ENCODE measurements at places on chromosomes 1 and 21.

DNA sequence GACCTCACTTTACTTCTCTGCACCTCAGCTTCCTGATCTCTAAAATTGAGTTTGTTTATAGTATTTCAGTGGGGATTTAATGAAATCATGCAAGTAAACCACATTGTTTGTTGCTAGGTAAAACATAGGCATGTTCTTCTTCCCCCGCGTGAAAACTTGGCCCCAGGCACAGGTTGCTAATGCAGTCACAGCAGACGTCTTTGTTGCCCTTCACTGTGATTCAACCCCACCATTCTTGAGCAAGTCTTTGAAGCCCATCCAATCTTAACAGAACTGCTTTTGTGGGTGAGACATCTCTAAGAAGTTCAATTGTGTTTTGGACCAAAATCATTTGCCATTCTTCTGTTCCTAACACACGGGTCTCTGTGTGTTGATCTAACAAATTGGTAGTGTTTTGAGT, 185.5 kb downstream of the ZNF281 start:
- DNase-seq = peak; percentile 72

GRCh38 chr1:229863651-229864545, 203.1 kb upstream of the GALNT2 start:
- no peak for DNase-seq

GRCh38 chr1:56002231-56002630, 577.1 kb downstream of the PLPP3 start:
- DNase-seq = no peak

GRCh38 chr1:172429331-172430127, 9.0 kb downstream of the C1orf105 start:
- peak; percentile 42 for DNase-seq

DNA sequence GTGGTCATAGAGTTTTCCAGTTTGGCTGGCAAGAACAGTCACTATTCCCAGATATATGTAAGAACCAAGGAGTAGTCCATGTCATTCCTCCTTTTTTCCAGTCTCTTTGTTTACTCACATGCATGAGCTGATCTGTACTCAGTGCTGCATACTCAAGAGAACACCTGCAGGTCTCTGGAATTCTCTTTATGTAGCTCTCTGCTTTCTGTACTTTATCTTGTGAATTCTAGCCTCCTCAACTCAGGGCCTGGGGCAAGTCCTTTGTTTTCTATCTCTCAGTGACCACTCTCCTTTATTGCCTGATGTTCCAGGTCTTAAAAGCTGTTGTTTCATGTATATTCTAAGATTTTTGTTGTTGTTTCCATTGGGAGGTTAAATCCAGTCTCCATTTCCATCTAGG, 478.9 kb downstream of the DPYD start:
- no peak for DNase-seq

DNA sequence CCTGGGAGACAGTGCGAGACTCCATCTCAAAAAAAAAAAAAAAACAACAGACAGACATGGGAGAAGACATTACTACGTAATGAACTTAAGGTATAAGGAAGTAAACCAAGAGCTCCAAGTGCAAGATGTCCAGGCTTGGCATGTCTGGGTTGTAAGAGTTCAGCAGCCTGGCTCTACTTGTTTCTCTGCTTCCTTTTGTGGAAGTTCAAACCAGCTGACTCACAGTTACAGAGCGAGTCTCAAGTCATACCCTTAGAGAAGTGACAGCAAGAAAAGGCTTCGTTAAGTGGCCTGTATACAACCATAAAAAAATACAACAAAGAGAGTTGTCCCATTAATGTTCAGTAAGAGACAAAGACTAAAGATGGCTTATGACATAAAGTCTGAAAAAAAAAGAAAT, 1.3 kb downstream of the RIT1 start:
- no peak for DNase-seq

- no peak for DNase-seq
These were observed 63.9 kb downstream of the USP25 start for GRCh38 chr21:15793550-15794235.

DNA sequence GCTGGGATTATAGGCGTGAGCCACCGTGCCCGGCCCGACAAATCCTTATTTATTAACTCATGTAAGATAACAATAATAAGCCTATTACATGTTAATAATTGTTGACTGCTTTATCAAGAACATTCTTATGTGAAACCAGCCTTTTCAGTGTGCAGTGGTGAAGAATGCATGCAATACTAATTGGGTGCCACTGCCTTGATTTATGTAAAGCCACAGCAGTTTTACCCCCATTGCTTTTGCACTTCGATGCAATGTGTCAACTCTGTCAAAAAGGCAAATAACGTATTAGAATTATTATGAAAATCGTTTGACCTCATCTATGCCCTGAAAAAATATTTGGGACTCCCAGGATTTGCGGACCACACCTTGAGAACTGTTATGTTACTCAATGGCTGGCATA, 18.3 kb downstream of the NPR1 start:
- DNase-seq = no peak

GRCh38 chr1:44874155-44874554, 31.1 kb upstream of the PTCH2 start:
- DNase-seq = no peak

DNA sequence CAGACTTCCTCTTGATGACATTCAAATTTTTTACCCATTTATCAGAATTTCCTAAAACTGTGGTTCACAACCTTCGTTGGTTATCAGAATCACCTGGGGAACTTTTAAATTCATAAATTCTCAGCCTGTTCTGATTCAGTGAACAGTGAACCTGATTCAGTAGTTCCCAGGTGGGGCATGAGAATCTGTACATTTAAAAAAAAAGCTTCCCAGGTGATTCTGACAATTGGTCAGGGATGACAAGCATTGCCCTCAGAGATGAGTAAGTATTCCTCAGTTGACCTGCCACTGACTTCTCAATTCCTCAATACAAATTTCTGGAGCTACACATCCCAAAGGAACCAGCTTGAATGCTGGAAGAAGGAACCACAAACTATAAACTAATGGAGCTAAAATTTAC, 23.5 kb upstream of the CR2 start:
- no peak for DNase-seq

- DNase-seq = no peak
These were observed 2.1 kb upstream of the PEX10 start for GRCh38 chr1:2414297-2414958.

DNA sequence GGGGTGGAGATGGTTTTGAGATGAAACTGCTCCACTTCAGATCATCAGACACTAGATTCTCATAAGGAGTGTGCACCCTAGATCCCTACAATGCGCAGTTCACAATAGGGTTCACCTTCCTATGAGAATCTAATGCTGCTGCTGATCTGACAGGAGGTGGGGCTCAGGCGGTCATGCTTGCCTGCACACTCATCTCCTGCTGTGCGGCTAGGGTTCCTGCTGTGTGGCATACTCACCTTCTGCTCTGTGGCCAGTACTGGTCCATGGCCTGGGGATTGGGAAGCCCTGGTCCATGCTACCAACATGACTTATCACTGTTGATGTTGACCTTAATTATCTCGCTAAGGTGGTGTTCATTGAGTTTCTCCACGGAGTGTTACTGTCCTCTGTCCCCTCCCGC, 144.5 kb downstream of the NAV1 start:
- DNase-seq = no peak

- DNase-seq = no peak
These were observed 7.4 kb upstream of the CELSR2 start for GRCh38 chr1:109241841-109242345.

DNA sequence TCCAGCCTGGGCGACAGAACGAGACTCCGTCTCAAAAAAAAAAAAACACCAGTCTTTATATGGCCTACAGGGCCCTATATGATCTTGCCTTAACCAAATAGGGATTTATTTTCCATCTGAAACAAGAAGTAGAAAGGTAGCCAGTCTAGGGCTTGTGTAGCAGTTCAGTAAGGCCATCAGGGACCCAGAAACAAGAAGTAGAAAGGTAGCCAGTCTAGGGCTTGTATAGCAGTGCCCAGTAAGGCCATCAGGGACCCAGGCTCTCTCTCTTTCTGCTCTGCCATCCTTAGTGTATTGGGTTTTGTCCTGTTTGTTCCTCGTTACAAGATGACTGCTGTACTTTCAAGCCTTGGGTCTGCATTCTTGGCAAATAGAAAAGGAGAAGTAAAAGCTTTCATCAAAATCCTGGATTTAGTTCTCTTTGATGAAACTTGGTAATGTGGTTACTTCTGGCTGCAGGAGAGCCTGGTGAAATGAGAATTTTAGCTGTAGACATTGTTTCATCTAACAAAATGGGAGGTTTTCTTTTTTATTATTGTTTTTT, 46.1 kb downstream of the PKN2 start:
- DNase-seq = no peak

DNA sequence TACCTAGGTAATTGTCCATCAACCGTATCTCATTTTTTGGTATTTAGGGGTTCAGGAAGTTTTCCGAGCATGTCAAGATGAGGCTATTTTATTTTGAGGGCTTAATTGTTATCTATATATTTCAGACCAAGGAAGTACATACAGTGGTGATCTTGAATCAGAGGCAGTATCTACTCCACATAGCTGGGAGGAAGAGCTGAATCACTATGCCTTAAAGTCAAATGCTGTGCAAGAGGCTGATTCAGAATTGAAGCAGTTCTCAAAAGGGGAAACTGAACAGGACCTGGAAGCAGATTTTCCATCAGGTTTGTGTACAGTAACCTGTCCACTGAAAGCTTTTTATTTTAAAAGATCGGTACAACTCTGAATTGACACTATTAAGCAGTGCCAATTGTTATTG, 130.2 kb downstream of the ZMYM4 start:
- DNase-seq = no peak

DNA sequence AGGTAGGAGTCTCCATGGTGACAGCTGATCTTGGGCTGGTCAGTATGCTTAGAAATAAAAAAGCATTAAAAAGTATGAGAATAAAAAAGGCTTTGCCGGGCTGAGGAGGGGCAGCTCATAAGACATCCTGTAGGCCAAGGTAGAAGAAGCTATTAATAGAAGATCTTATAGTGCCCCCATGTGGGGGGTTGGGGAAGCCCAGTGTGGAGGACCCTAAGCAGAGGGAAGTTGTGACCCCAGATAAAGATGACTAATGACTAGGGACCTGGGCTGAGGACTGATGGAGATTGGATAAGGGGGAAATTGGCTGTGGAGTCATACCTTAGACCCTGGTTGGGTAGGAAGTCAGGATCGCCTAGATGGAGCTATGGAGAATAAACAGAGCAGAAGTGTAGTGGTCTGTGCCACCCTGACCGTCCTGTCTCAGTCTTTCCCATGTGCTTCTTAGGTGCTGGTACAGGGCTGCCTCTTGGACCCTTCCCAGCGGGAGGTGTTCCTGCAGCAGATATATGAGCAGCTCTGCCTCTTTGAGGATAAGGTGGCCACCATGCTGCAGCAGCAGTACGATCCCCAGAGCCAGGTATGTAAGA, 25.0 kb downstream of the SZT2 start:
- no peak for DNase-seq

DNA sequence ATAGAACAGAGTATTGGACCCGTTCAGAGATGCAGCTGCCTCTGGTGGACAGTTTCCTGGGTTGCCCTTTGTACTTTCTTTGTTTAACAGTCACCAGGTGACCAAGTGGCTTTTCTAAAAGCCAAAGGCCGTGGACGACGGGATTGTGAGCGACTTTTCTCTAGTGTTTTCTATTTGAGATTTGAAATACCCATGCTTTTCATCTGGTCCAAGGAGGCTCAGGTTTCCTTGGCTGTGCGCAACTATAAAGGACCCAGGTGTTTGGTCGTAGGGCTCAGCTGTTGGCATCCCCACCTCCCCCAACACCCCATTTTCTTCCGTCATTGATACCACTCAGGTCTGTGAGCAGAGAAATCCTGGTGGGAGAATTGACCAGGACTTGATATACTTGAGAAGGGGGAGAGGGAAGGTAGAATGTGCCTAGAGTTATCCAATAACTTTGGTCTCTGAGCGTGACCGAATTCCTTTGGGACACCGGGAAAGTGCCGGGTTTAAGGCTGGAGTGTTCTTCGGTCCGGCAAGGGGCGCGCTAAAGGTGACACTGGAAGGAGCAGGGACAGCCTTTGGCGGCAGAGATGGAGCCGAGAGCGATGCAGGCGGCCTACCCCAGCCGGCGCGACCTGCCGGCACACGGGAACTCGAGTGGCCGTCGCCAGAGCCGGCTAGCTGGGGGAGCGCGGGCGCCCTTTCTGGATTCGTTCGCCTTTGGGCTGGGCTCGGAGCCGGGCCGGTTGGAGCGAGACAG, 83.4 kb upstream of the BMP8A start:
- DNase-seq = no peak

GRCh38 chr1:78224861-78225552, 179.2 kb downstream of the GIPC2 start:
- DNase-seq = no peak
